EL (cell line): ENCODE measurements at places on chromosomes 16 and 17.

DNA sequence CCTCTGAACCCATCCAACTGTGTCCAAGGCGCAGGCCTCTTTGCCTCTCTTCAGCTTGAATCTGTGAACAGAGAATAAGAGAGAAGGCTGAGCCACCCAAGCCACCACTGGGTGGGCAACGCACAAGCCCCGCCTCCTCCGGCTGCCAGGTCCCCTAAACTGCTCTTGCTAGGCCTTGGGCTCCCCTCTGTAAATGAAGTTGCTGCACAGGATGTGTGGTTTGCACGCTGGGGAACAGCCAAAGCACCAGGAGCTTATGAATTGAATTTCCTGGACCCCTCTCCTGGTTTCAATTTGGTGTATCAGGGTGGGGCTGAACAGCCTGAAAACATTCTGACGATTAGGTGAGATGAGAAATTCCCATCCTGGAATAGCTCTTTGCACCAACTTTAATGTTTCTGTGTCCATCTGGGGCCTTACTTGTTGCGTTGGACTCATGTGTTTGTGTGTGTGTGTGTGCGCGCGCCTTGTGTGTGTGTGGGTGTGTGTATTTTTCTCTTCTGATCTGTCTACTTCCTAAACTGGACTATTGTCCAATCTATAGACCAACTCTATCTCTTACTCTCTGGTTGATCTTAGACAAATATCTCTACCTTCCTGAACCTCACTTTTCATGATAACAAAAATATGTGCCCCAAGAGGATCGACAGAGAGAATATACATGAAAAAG lies 2.3 kb downstream of the CCL1 start:
- no peak for DNase-seq

- no peak for DNase-seq
These were observed 35.4 kb downstream of the WSCD1 start for GRCh38 chr17:6105649-6106007.

DNA sequence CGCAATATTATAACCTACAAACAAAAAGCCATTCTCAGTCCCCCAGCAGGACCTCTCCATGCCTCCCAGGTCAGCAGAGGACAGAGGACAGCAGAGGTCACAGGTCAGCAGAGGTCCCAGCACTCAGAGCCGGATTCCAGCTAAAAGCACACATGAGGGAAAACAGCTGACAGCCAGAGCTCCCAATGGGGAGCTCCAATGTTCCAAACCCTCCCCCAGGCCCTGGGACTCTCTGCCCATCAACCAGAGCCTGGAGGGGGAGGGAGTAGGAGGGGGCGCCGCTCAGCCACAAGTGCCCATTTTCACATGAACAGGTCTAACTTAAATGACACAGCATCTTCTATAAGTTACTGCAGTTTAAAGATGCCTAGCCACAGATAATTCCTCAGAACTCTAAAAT lies 77.5 kb downstream of the ANKRD11 start:
- DNase-seq, result no peak

DNA sequence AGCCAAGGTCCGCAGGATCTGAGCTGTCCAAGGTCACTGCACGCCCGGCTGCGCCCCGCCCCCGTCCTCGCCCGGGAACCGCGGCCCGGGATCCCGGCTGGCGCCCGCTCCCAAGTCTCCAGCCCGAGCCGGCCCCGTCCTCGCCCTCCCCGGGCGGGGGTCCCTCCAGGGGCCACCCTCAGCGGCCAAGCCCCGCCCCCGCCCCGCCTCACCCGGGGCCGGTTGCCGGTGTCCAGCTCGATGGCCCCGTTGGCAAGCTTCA lies 216 bp downstream of the VPS9D1 start:
- DNase-seq, result peak; percentile 21

GRCh38 chr16:17437127-17437720 lies 33.5 kb downstream of the XYLT1 start:
- no peak for DNase-seq

GRCh38 chr16:88566158-88566557 lies 4.0 kb upstream of the ZC3H18 start:
- peak; percentile 58 for DNase-seq

DNA sequence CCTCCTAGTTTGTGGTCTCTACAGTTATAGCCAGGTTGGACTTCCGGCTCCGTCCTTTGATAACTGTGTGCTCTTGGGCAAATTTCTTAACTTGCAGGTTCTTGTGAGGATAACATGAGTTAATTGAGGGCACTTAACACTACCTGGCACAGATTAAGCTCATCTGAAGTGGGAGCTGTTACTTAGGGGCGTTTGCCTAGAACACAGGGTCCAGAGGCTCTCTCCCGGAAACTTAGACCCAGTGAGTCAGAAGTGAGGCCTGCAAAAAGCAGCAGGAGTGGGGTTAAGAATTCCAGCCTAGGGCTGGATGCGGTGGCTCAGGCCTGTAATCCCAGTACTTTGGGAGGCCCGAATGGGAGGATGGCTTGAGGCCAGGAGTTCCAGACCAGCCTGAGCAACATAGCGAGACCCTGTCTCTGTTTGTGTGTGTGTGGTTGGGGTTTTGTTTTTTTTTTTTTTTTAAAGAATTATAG lies 1.4 kb downstream of the MVP start:
- peak; percentile 90 for DNase-seq

GRCh38 chr17:78672005-78672404 lies 94.8 kb upstream of the DNAH17 start:
- DNase-seq, result peak; percentile 34

DNA sequence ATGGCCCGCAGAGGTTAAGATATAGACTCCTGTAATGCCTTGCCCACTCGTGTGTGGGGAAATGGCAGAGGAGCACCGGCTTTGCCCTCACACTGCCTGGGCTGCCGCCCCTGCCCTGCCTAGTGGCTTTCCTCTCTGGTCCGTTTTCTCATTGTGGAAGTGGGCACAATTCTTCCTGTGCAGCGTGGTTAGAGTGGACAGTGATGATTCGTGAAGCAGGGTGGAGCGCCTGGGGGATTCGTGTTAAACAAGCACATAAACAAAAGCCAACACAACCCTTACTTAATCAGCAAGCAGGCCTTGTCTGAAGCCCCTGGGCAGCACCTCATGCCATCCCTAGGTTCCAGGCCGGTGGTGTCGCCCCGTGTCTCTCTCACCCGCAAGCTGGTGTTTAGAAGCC lies 269.7 kb downstream of the SEC14L1 start:
- DNase-seq, result no peak

DNA sequence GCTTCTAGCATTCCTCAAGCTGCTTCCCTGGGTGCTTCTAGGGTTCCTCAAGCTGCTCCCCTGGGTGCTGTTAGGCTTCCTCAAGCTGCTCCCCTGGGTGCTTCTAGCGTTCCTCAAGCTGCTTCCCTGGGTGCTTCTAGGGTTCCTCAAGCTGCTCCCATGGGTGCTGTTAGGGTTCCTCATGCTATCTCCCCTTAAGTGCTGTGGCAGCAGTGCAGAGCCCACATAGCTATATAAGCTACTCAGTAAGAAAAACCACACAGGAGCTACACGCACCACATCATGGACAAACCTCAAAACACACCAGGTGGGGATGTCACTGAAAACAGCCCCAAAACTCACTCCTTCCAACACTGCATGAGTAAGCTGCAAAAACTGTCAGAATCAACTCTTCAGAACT lies 35.2 kb downstream of the ANKRD11 start:
- no peak for DNase-seq
